NCI-H2029 (cell line): ENCODE measurements at places on chromosomes 1 and 21.

DNA sequence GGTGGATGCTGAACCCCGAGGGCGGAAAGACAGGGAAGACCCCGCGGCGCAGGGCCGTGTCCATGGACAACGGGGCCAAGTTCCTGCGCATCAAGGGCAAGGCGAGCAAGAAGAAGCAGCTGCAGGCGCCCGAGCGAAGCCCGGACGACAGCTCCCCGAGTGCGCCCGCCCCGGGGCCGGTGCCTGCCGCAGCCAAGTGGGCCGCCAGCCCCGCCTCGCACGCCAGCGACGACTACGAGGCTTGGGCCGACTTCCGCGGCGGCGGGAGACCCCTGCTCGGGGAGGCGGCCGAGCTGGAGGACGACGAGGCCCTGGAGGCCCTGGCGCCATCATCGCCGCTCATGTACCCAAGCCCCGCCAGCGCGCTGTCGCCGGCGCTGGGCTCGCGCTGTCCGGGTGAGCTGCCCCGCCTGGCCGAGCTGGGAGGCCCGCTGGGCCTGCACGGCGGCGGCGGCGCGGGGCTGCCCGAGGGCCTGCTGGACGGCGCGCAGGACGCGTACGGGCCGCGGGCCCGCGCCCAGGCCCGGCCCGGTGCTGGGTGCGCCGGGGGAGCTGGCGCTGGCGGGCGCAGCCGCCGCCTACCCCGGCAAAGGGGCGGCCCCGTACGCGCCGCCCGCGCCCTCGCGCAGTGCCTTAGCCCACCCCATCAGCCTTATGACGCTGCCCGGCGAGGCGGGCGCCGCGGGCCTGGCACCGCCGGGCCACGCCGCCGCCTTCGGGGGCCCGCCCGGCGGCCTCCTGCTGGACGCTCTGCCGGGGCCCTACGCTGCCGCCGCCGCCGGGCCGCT, 20.7 kb downstream of the FOXO6 start:
- DNase-seq = no peak

- DNase-seq = no peak
Measured at GRCh38 chr1:54347261-54347954, 58.8 kb downstream of the SSBP3 start.

- DNase-seq = no peak
Measured at GRCh38 chr1:67969446-67969845, 81.0 kb downstream of the DIRAS3 start.

- no peak for DNase-seq
Measured at GRCh38 chr1:112502826-112503225, 5.9 kb upstream of the WNT2B start.

GRCh38 chr1:165485716-165486115, 40.8 kb upstream of the RXRG start:
- no peak for DNase-seq

- DNase-seq = no peak
Measured at GRCh38 chr1:216732121-216732520, 8.9 kb upstream of the ESRRG start.

GRCh38 chr1:226738421-226738994, 574 bp downstream of the ITPKB start:
- DNase-seq = no peak

DNA sequence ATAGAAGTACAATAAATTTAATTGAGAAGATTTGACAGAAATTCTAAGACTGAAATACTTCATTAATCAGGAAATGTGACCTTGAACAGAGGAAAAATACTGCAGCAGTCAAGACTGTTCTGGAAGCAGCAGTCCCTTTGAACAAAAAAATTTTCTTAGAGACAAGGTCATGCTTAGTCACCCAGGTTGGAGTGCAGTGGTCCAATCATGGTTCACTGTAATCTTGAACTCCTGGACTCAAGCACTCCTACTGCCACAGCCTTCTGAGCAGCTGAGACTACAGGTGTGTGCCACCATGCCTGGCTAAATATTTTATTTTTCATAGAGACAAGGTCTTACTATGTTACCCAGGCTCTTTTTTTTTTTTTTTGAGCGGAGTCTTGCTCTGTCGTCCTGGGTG, 1.9 kb upstream of the CCDC30 start:
- DNase-seq = no peak

DNA sequence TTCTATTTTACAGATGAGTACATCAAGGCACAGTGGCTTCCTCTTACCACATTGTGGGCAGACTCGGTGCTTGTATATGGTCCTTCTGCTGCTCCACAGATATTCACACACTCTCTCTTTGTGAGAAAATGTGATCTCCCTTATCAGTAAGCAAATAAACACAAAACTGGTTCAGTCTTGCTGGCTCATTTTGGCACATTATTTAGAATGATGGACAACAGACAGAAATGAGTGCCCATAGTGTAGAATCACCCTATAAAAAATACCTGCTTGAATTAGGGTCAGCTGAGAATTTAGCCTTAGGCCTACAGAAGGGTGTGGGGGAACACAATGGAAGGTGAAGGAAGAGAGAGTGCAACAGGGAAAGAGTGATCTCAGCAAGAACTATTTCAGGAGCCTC, 423.1 kb downstream of the HLX start:
- DNase-seq = peak; percentile 5

GRCh38 chr1:94048413-94049164, 72.4 kb downstream of the ABCA4 start:
- no peak for DNase-seq

GRCh38 chr21:42534421-42535378, 21.0 kb downstream of the SLC37A1 start:
- DNase-seq = no peak

- no peak for DNase-seq
Measured at GRCh38 chr1:21813542-21813941, 1.5 kb downstream of the LDLRAD2 start.

- no peak for DNase-seq
Measured at GRCh38 chr21:25635310-25635709, 3.7 kb upstream of the JAM2 start.

- DNase-seq = no peak
Measured at GRCh38 chr1:247906504-247907047, 11.2 kb downstream of the OR2W3 start.

GRCh38 chr1:54608566-54609230, 14.6 kb downstream of the FAM151A start:
- DNase-seq = no peak

DNA sequence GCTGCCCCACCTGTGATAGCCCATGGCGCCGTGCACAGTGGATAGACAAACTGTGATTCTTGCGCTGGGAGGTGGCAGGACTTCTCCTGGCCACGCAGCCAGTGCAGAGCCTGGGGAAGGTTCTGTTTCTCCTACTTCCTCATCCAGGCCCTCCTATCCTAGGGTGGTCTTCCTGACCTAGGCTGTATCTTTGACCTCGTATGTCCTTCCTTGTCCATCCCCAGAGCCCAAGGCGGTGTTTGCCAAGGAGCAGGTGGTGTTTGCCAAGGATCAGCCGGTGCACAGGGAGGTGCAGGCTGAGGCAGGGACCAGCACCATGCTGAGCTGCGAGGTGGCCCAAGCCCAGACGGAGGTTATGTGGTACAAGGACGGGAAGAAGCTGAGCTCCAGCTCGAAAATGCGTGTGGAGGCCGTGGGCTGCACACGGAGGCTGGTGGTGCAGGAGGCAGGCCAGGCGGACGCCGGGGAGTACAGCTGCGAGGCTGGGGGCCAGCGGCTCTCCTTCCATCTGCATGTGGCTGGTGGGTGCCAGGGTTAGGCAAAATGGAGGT, 63.9 kb downstream of the OBSCN start:
- DNase-seq = no peak

DNA sequence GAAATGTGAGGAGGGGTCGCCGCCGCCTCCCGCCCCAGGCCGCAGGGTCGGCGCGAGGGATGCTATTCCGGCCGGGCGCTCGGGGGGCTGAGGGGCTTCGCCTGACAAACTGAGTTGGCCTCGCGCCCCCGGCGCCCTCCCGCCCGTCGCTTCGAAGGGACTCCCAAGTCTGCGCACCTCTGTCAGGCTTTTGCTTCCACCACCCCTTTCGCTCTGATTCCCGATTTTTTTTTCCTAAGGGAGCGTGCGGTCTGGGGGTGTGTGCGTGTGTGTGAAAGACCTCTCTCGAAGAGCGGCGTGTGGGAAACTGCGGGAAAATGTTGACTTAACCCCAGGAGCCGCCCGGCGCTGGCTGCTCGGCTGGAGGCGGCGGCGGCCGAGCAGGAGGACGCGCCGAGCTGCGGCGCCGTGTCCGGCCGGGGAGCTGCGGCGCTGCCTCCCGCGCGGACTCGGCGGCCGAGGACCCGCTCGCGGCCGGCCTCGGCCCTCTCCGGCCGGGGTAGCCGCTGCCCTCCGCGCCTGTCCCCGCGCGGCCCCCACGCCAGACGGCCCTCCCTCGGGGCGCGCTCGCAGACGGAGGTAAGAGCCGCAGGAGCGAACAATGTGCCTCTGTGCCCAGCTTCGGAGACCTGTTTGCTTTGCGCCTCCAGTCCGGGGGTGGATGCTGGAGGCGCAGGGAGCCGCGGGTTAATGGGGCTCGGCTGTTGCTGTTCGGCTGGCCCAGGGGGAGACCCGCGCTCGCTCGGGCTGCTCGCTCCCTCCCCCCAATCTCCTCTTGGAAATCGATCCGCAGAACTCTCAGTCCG, 1.1 kb downstream of the ADGRL2 start:
- DNase-seq = no peak

DNA sequence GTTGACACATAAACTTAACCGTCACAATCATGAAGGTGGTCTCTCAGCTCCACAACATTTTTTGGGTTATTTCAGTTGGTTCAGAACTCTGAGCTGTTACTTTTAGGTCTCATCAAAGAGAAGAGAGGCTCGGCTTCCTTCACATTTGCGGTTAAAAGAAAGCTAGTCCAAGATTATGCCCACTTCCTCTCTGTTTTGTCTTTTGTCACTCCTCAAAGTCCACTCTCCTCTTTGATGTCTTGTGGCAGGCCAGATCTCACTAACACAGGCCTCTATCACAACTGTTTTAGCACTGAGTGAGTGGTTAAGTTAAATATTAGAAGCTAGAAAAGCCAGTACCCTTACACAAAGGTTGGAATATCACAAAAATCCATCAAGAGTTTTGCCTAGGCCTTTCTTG, 195.7 kb downstream of the FCRL5 start:
- DNase-seq = no peak

- DNase-seq = no peak
Measured at GRCh38 chr1:206503591-206504362, 3.6 kb upstream of the RASSF5 start.

DNA sequence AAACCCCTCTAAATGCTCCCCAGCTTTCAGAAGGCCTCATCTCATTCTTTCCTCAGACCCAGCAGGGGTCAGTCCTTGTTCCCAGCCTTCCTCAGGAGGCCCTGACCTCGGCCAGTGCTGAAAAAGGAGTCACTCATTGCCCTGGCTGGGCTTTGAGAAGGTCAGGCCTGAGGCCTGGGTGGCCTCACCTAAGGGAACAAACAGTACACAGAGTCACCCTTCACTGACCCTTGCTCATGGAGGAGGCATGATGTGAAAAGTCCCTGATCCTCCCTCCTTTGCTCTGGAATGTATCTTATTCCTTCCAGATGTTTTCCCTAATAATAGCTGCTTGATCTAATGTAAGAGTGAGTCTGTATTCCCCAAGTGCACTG, 117.7 kb upstream of the SLC44A3 start:
- no peak for DNase-seq

GRCh38 chr1:55695552-55695951, 480.4 kb upstream of the USP24 start:
- no peak for DNase-seq

GRCh38 chr1:248094884-248095283, at the start of gene OR2L13:
Gene OR2L13 (plus strand): TSS chr1:248095184. CDS start chr1:248099376, 4,192 bp downstream.
- no peak for DNase-seq

- DNase-seq = peak; percentile 70
Measured at GRCh38 chr21:41823166-41823565, 56.0 kb downstream of the PRDM15 start.

GRCh38 chr1:210800756-210801155, 333.2 kb downstream of the KCNH1 start:
- no peak for DNase-seq

- peak; percentile 56 for DNase-seq
Measured at GRCh38 chr1:111203681-111204200, 3.3 kb upstream of the DENND2D start.

- DNase-seq = no peak
Measured at GRCh38 chr1:9356021-9356420, 63.3 kb downstream of the SPSB1 start.

GRCh38 chr1:47793563-47793962, 203.6 kb downstream of the TRABD2B start:
- peak; percentile 79 for DNase-seq
